ENCODE measurements at places on chromosomes 7 and 10.

- DNase-seq, result no peak
Measured at GRCh38 chr7:57354679-57355338, 95.2 kb upstream of the ZNF716 start.

DNA sequence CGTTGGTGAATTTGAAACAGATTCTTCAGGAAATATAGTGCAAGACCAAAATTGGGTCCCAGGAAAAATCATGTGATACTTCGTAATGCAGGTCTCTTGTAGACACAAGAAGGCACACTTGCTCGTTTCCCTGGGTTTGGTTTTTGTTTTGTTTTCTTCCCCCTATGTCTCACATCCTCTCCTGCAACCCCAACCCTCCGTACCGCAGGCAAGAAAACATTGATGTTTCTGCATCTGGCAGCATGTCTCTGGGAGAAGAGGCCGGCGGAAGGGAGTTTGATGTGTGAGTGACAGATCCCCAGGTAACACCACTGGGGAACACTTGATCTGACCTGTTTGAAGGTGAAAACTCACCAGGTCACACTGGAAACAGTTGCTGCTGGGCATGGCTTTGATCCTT, 718.5 kb downstream of the AUTS2 start:
- DNase-seq, result no peak

DNA sequence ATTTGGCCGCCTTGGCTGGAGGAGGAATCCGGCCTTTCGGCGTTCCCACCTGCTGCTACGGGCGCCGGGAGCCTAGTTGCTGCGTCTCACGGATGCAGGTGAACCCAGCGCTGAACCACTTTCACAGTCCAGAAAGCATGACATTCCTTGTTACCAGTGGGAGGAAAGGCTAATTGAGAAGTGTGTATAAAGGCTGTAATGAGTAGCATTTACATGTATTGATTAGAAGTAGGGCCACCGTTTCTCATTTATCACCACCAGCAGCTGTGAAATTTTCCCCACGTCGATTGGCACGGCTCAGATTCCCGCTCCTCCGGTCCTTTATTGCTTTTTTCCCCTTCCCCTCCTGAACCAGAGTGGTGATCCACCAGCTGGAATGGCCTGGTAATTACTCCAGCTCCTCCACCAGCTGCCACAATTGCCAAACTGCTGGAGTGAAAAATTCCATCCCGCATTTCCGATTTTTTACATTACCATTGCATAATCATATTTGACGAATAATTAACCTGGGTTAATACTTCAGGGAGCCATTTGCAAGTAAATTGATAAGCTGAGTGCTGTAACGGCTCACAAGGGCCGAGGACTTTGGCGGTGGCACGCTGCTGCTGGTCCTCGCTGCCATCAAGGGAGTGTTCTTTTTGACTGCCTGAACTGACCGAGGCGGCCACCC, 153.3 kb downstream of the POU6F2 start:
- DNase-seq, result no peak

GRCh38 chr10:99913831-99914235, 95.9 kb downstream of the DNMBP start:
- DNase-seq, result no peak

- DNase-seq, result no peak
Measured at GRCh38 chr7:39606352-39606751, 17.0 kb upstream of the RALA start.

GRCh38 chr10:105700218-105700617, 1059.1 kb downstream of the SORCS3 start:
- no peak for DNase-seq

DNA sequence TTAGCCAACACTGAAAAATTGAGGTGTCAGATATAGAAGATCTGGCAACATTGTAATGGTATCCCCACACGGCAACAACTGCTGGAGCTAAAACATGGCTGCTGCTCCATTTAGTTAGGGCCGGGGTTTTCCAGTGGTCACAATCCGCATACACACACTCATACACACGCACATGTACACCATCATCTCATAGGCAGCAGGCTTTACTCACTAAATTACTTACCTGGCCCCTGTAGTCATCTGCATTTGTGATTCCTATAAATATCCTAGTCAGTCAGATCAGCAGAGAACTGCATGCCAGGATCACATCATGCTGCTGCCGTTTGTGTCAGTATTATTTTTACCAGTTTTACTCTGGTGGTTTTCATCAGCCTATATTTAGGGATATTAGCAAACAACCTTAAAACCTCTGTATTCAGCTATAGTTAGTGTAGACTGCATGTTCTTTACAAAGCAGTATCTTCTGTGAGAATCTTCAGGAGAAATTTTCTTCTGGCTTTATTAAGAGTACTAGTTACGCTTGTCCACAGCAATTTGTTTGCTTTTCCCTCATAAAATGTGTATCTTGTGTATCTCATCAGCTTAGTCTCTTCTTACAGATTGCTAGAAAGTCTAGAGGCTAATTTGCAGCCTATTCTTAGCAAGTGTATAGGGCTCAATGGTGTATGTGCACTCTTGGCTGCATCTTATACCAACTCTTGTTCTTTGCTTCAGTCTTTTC, 38.3 kb upstream of the PTPN12 start:
- DNase-seq, result no peak

Data from activated gamma-delta T cell treated with Interleukin-2 at 50 U/mL for 16 hours (primary cell).